Fibroblast of lung (primary cell): ENCODE measurements at places on chromosomes 12 and 14. TPM values are rescaled to one million over a fixed set of nuclear protein-coding genes. Genes with fewer than 3 reads are reported as not detected.
A peak's percentile ranks its signal among the peaks of the same experiment; 100 is the strongest.

DNA sequence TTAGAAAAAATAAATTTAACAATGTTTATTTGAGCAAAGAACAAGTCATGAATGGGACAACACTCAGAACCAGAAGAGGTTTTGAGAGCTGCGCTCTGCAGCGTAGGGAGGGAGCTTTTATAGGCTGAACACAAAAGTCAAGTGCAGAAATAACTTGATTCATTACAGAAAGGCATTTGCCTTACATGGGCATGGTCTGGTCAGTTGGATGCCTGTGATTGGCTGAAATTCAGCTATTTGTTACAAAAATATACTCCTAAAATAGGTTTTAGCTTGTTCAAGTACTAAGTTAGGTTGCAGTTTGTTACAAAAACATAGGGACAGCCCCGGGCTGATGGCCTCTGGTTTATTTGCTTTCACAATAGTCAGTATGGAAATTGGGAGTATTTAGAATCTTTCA, 118.0 kb downstream of the NUAK1 start:
- no peaks in the 10 kb centered on the region for H3K4me1 ChIP-seq
- H3K36me3 ChIP-seq, result no peaks in the 10 kb centered on the region
- no peaks in the 10 kb centered on the region for H3K27me3 ChIP-seq
- no peak overlapping the region for H3K27ac ChIP-seq
- H3K4me3 ChIP-seq, result no peak overlapping the region

Gene IL22
- total RNA-seq, result not detected in 2 replicates

DNA sequence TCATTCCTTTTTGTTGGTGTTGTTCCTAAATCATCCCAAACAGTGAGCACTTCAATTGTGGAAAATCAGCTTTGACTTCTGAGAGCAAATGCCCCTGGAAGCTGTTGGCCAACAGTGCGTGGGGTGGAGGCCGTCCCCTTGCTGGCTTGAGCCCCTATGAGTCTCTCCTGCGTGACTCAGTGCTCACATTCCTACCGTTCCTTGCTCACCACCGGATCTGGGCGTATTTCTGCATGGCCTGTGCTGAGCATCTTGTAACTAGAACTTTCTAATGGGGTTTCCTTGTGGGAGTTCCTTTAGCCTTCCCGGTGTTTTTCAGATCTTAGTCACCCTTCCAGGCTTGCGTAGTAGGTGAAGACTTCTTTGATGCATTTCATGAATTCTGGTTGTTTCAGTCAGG, 14.7 kb downstream of the SERPINA1 start:
- DNase-seq, result peak; percentile 84
- H3K4me3 ChIP-seq, result no peak overlapping the region
- peak overlapping the region; percentile 54 for H3K27ac ChIP-seq

DNA sequence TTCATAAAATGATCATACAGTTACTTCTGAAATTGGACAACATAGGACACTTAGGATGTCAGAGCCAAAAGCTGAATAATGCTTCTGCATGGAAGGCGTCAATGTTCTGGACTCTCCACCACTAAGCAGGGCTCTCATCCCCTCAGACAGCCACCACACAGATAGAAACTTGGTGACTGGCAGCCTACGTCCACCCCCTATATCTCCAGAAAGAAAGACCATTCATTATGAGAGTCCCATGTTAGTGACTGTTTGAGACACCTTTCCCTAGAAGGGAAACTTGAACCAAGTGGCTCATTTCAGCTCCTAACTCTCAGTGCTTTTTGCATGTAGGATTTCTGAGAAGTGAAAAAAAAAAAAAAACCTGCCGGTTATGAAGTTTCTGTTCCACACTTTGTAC, 251.0 kb upstream of the FKBP4 start:
- H3K4me3 ChIP-seq, result no peak overlapping the region
- no peaks in the 10 kb centered on the region for H3K36me3 ChIP-seq
- no peaks in the 10 kb centered on the region for H3K4me1 ChIP-seq
- no peaks in the 10 kb centered on the region for H3K27me3 ChIP-seq
- no peak overlapping the region for H3K27ac ChIP-seq

- H3K27ac ChIP-seq, result no peak overlapping the region
- H3K4me3 ChIP-seq, result no peak overlapping the region
- H3K4me1 ChIP-seq, result no peaks in the 10 kb centered on the region
- DNase-seq, result no peak
- no peaks in the 10 kb centered on the region for H3K27me3 ChIP-seq
- no peaks in the 10 kb centered on the region for H3K36me3 ChIP-seq
Measured at GRCh38 chr14:57921377-57921776, 55.5 kb upstream of the SLC35F4 start.

Gene AQP6
- under 0.01 and 0.17 TPM in 2 replicates for total RNA-seq

Gene CCDC38
- total RNA-seq, result not detected in 2 replicates

Gene USP44
- 27.2 and 27.4 TPM in 2 replicates for total RNA-seq

GRCh38 chr14:82385048-82385447, 851.4 kb upstream of the SEL1L start:
- no peak overlapping the region for H3K27ac ChIP-seq
- no peaks in the 10 kb centered on the region for H3K27me3 ChIP-seq
- no peaks in the 10 kb centered on the region for H3K36me3 ChIP-seq
- no peaks in the 10 kb centered on the region for H3K4me1 ChIP-seq

Gene NUAK1
- 4.6 and 5.1 TPM in 2 replicates for total RNA-seq

DNA sequence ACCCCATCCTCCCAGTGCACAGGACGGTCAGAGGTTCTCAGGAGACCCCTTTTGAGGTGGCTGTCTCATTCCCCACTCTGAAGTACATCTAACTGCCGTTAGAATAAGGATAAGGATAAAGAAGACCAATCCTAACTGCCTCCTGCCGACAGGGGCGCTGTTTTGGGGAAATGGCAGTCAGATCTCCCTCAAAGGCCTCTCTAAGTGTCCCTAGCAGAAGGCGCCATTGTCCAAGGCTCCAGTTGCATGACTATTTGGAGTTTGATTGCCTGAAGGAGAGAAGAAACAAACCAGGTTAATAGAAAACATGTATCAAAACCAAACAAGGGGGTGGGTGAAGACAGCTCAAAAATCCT, 29.1 kb upstream of the KLRB1 start:
- no peaks in the 10 kb centered on the region for H3K36me3 ChIP-seq
- H3K27ac ChIP-seq, result no peak overlapping the region
- H3K4me1 ChIP-seq, result no peaks in the 10 kb centered on the region

GRCh38 chr12:1638203-1638602, 9.2 kb downstream of the WNT5B start:
- no peaks in the 10 kb centered on the region for H3K4me1 ChIP-seq
- H3K36me3 ChIP-seq, result peaks cover 5% of the 10 kb centered on the region
- DNase-seq, result no peak

DNA sequence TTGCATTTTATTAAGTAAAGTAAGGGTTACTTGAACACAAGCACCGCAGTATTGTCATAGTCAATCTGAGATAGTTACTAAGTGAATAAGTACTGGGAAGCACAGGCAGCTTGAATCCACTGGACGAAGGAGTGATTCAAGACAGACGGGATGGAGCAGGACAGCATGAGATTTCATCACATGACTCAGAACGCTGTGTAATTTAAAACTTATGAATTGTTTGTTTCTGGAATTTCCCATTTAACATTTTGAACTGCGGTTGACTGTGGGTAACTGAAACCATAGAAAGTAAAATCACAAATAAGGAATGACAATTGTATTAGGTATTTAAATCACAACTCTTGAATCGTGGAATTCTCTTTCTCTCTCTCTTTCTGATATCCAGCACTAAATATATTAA, 1630.4 kb upstream of the SEL1L start:
- no peaks in the 10 kb centered on the region for H3K36me3 ChIP-seq
- no peaks in the 10 kb centered on the region for H3K4me1 ChIP-seq
- no peak overlapping the region for H3K27ac ChIP-seq
- no peak overlapping the region for H3K4me3 ChIP-seq

- peaks cover 12% of the 10 kb centered on the region for H3K4me1 ChIP-seq
- no peaks in the 10 kb centered on the region for H3K27me3 ChIP-seq
- no peak overlapping the region for H3K4me3 ChIP-seq
- no peak for DNase-seq
- H3K36me3 ChIP-seq, result no peaks in the 10 kb centered on the region
Measured at GRCh38 chr12:11821386-11822080, 172.1 kb downstream of the ETV6 start.

- H3K4me1 ChIP-seq, result no peaks in the 10 kb centered on the region
- no peaks in the 10 kb centered on the region for H3K36me3 ChIP-seq
- H3K27ac ChIP-seq, result no peak overlapping the region
- no peak overlapping the region for H3K4me3 ChIP-seq
Measured at GRCh38 chr12:21984375-21984774, 43.1 kb upstream of the ABCC9 start.

- H3K4me3 ChIP-seq, result no peak overlapping the region
- no peaks in the 10 kb centered on the region for H3K4me1 ChIP-seq
- H3K36me3 ChIP-seq, result no peaks in the 10 kb centered on the region
- DNase-seq, result no peak
- no peak overlapping the region for H3K27ac ChIP-seq
Measured at GRCh38 chr12:101567918-101568317, 26.9 kb upstream of the MYBPC1 start.

DNA sequence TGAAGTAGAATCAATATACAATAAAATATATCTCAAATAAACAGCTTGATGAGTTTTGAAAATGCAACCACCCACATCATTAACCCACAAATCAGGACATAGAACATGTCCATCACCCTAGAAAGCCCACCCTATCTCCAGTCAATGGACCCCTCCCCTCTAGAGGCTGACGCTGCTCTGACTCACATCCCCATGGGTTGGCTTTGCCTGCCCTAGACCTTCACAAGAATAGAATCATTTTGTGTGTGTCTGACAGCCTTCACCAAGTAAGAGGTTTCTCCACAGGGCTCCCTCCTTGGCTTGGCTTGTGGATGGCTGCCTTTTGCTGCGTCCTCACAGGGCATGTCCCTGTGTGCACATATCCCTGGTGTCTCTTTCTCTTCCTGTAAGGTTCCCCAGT, 250.2 kb upstream of the RTL1 start:
- no peaks in the 10 kb centered on the region for H3K36me3 ChIP-seq
- no peak for DNase-seq
- H3K4me1 ChIP-seq, result no peaks in the 10 kb centered on the region

DNA sequence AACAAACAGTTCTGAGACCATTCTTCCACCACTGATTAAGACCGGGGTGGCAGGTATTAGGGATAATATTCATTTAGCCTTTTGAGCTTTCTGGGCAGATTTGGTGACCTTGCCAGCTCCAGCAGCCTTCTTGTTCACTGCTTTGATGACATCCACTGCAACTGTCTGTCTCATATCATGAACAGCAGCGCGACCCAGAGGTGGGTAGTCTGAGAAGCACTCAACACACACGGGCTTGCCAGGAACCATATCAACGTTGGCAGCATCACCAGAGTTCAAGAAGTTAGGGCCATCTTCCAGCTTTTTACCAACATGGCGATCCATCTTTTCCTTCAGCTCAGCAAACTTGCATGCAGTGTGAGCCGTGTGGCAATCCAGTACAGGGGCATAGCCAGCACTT, 16.9 kb downstream of the AEBP2 start:
- DNase-seq, result no peak
- H3K36me3 ChIP-seq, result peaks cover 4% of the 10 kb centered on the region
- no peaks in the 10 kb centered on the region for H3K27me3 ChIP-seq
- H3K4me1 ChIP-seq, result no peaks in the 10 kb centered on the region
- H3K4me3 ChIP-seq, result no peak overlapping the region
- H3K27ac ChIP-seq, result no peak overlapping the region

- no peaks in the 10 kb centered on the region for H3K4me1 ChIP-seq
- no peak overlapping the region for H3K4me3 ChIP-seq
- H3K27ac ChIP-seq, result no peak overlapping the region
- no peaks in the 10 kb centered on the region for H3K27me3 ChIP-seq
- no peak for DNase-seq
Measured at GRCh38 chr12:85423947-85424346, 143.9 kb downstream of the ALX1 start.

Gene FAM186B
- 0.33 and 0.51 TPM in 2 replicates for total RNA-seq

Gene SGPP1
- total RNA-seq, result 24.7 and 42.1 TPM in 2 replicates

DNA sequence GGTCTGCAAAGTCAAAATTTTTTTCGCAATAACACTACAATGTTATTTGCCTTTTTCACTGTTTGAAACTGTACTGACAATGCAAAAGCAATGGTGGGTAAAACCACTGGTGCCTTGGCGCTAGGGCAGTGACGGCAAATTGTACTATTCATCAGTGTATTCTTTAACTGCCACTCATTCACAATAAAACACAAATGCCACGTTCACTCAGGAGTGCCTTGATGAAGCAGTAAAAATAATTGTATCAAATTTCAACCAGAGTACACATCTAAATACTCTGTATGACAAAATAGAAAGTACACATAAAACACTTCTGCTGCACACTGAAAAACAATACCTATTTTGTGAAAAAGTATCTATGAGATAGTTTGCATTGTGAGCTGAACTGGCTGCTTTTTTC, 17.8 kb downstream of the DCAF5 start:
- peaks cover 19% of the 10 kb centered on the region for H3K4me1 ChIP-seq
- H3K36me3 ChIP-seq, result no peaks in the 10 kb centered on the region
- no peaks in the 10 kb centered on the region for H3K27me3 ChIP-seq
- H3K27ac ChIP-seq, result no peak overlapping the region
- H3K4me3 ChIP-seq, result no peak overlapping the region
- DNase-seq, result no peak

GRCh38 chr14:64708148-64709004, 4.2 kb downstream of the PLEKHG3 start:
- no peak overlapping the region for H3K27ac ChIP-seq
- peaks cover 3% of the 10 kb centered on the region for H3K27me3 ChIP-seq
- peaks cover 13% of the 10 kb centered on the region for H3K4me1 ChIP-seq
- no peak overlapping the region for H3K4me3 ChIP-seq

DNA sequence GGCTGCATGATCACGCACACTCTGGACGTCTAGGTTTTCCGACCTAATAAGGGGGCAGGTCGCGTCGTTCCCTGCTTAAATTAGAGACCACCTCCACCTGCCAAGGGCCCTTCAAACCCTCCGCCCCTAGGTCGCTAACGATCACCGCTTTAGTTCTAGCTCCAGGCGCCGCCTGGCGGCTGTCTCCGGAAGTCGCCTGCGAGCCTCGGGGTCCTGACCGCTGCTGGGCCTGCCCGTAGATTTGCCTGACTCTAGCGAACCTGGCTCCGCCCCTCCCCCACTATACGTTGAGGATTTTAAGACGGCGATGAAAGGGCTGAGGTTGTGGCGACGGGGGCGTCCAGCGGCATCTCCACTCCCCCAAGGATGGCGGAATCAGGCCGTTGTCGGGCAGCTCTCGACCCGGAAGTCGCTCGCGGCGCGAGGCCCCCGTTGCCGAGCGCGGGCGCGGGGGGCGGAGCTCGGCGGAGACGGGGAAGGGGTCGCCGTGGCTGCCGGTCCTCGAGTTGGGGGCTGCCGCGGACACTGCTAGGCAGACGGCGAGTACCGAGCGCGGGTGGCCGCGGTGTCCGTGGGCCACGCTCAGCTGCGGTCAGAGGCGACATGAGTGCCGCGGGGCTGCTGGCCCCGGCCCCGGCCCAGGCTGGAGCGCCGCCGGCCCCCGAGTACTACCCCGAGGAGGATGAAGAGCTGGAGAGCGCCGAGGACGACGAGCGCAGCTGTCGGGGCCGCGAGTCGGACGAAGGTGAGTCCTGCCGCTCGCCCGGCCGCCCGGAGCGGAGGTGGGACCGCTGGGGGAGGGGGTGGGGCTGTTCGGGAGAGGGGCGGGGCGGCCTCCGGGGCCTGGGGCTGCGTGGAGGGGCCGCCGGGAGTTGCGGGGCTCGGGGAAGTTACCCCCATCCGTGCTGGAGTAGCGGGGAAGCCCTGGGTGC, at the start of gene SUDS3:
Gene SUDS3 (plus strand): TSS at position 467 of the 932 bp plus-strand sequence. CDS start 137 bp downstream, at position 604.
- peaks cover 4% of the 10 kb centered on the region for H3K4me1 ChIP-seq
- H3K27ac ChIP-seq, result peak within 1 kb of the TSS; percentile 98
- H3K36me3 ChIP-seq, result peaks cover 3% of the 10 kb centered on the region
- peak within 1 kb of the TSS; percentile 52 for H3K4me3 ChIP-seq

GRCh38 chr14:43043850-43044249, 1437.2 kb downstream of the LRFN5 start:
- H3K27ac ChIP-seq, result no peak overlapping the region
- H3K4me3 ChIP-seq, result no peak overlapping the region
- no peak for DNase-seq
- H3K27me3 ChIP-seq, result no peaks in the 10 kb centered on the region
- no peaks in the 10 kb centered on the region for H3K4me1 ChIP-seq

Gene GRIP1
- 0.26 TPM in 1 of 2 replicates, not detected in the other for total RNA-seq
